GM03348 (cell line): ENCODE measurements at places on chromosomes 12 and 14.
A peak's percentile ranks its signal among the peaks of the same experiment; 100 is the strongest.

GRCh38 chr12:95116773-95117172, 43.4 kb upstream of the NR2C1 start:
- no peak for DNase-seq

GRCh38 chr12:5587711-5588121, 155.8 kb downstream of the NTF3 start:
- no peak for DNase-seq

- DNase-seq = no peak
Measured at GRCh38 chr14:65866886-65867285, 454.4 kb downstream of the FUT8 start.

DNA sequence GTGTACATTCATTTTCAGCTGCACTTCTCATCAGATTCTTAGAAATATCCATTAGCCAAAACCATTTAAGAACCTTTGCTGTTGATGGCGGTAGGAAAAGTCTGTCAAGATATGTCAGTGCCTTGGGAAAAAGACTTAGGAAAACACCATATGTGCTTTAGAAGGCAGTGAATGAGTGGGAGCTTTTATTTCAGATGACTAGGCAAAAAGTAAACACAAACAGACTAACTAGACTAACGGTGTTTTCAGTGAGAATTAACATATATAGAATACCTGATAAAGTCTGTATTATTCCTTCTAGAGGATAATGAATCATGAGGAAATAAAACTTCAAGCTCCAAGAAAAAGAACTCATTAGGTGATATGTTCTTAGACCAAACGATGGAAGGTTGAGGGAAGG, 418.9 kb downstream of the NAV3 start:
- no peak for DNase-seq

DNA sequence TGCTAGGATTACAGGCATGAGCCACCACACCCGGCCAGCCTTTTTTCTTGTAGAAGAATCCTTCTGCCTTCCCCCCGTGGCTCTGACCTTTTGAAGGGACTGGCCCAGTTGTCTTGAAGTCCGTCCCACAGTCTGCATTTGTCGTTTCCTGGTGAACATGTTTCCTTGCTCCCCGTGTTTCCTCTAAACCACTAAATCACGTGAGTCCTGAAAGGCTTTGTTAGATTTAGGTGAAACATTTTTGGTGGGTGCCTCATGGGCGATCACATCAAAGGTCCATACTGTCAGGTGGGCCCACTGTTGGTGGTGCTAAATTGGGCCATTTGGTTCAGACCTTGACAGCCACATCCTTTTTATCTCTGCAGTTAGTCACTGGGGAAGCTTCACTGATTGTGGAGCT, 26.3 kb downstream of the MLXIP start:
- no peak for DNase-seq

- no peak for DNase-seq
Measured at GRCh38 chr12:15777355-15778012, 11.7 kb downstream of the EPS8 start.

GRCh38 chr14:104140463-104141331, 2.3 kb downstream of the KIF26A start:
- DNase-seq = no peak

GRCh38 chr12:110744601-110745264, 2.0 kb upstream of the PPP1CC start:
- DNase-seq = no peak

DNA sequence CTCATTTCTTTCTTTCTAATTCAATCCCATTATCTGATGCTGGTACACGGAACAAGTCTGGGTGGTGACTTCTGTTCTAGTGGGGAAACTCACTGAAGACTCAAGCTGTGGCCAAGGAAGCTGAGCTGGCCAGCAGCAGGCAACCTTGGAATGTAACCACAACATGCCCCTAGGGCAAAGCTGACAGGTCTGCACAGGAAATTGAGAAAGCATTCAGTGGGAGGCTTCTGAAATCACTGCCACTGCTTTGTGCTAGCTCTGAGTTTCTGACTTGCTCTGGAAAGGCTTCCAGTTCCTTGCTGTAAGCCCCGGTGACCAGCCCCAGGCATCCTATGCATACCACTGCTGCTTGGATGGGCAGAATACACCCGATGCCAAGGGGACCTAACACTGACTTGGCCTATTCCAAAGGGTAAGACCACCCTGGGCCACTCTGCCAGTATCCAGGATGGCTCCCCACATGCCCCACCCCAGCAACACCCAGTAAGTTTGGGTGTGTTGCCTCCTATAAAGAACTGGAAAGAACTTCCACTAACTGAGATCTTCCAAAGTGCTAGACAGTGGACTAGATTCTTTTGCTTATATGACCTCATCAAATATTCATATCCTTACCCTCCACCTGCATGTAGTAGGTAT, 84.5 kb upstream of the CDKN3 start:
- peak; percentile 88 for DNase-seq

DNA sequence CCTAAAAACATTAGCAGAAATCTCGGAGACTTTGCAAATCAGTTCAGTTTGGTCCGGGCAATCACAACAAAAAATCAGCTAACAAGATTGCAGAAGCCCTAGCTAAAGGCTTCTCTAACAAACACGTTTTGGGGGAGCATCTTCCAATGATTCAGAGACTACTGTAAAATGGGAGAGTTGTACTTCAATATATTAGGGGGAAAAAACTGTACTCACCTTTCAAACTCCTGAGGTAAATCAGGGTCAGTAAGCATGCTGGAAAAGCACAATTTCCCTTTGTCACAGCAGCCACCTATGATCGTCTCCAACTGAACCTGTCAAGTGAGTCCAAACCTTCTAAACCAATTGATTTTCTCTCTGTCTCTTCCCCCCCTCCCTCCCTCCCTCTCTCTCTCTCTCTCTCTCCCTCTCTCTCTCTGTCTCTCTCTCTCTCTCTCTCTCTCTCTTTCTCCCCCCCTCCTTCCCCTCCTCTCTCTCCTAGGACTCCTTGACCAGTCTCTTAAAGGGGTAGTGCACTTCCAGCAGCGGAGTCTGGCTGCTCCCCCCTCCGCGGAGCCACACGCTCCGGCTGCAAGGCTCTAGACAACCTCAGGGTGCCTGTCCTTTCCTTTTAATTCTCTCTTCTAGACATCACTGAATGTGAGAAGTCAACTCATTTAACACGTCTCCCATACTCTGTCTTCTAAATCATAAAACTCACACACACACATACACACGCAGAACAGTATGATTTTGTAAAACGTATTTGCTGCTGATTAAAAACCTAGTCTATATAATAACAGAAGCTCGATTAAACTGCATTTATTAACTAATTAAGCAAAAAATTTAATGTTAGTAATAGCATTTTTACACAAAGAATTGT, at the start of gene SOX5:
SOX5 (minus strand) TSS at position 323 of the 862 bp plus-strand sequence; CDS start at position 254, 69 bp downstream.
- DNase-seq = peak; percentile 10

DNA sequence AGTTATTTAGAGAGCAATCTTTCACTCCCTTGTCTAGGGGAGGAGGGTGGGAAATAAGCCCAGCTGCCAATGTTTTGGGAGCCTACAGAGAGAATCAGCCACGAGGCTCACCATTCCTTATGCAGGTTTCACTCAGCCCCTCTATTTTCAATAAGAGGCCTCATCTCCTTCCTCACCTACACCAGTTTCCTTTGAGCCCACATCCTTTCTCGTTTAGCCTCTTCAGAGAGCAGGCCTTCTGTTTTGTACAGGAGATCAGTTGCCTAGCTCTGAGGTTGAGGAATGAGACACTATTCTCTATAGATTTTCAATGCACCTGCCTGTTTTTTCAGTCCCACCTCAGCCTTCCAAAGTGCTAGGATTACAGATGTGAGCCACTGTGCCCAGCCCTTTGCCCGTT, 17.9 kb downstream of the SNAPC1 start:
- DNase-seq = no peak

DNA sequence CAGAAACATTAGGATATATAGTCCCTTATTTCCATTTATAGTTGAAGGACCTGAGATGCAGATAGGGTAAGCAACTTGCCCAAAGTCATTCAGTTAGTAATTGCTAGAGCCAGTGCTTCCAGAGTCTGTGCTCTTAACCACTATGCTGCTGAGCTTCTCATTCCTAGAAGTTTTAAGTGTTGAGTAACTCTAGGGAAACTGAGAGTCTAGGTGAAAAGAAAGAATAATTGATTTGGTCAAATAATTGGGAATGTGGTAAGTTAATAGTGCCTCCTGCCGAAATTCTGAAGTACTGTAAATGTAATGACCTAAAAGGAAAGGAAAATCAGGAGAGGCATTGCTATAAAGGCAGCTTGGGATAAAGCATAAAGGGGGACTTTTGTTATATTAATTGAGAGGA, 14.1 kb downstream of the PYROXD1 start:
- DNase-seq = peak; percentile 5

DNA sequence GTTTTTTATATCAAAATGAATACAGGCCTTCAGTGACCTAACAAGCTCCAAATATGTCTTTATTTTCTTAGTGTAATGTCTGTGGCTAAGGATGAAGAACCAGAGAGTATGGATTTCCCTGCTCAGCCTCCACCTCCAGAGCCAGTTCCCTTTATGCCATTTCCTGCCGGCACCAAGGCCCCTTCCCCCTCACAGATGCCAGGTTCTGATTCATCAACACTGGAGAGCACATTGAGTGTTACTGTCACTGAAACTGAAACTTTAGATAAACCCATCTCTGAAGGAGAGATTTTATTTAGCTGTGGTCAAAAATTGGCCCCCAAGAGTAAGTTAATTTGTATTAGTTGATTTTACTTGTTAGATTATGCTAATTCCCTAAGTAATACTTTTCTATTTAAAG, 61.0 kb downstream of the KIAA0586 start:
- DNase-seq = peak; percentile 24

DNA sequence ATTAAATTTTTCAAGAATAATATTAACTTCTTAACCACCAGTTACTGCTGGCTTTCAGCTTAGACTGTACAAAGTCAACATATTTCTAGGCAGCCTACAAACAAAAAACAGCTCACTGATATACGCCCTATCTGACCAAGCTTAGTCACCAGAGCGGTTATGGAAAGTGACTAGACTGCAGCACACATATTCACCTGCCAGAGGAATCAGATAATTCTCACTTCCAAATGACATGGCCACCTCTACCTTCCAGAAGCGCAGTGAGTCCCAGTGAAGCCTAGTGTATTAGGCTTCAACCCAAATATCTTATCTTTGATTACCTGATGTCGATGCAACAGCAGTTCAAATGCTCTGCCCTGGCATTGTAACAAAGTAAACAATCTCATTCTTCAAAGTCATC, 8.5 kb downstream of the STXBP6 start:
- no peak for DNase-seq

- DNase-seq = no peak
Measured at GRCh38 chr14:59920378-59920683, 387 bp downstream of the LRRC9 start.

- DNase-seq = peak; percentile 5
Measured at GRCh38 chr14:88695870-88696269, 96.9 kb downstream of the EML5 start.

GRCh38 chr14:104093366-104094055, 8.0 kb downstream of the ASPG start:
- DNase-seq = no peak

DNA sequence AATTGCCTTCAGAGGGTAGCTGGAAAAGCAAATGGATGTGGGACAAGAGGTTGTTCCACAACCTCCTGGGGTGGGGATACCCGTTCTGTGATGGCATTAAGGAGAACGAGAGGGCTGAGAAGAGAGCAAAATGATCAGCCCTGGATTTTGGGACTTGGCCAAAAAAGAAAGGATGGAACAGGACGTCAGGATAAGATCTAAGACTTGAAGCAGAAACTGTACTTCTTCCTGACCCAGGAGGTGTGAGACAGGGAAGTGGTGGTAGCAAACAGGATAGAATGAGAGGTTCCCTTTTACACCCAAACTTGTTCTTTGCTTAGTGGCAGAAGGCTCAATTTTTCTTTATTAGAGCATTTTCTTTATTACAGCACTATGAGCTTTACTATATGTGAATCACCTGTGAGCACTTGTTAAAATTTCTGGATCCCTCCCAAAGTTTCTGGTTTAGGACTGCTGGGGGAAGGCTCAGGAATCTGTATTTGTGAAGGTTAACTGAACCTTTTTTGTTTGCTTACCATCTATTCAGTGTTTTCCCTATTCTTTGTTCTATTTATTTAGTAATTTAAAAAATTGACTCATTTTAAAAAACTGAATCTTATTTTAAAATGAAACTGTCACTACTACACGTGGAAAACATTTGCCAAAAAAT, 59.2 kb downstream of the ERC1 start:
- DNase-seq = no peak

GRCh38 chr12:50555471-50555885, 50.7 kb downstream of the DIP2B start:
- DNase-seq = no peak

DNA sequence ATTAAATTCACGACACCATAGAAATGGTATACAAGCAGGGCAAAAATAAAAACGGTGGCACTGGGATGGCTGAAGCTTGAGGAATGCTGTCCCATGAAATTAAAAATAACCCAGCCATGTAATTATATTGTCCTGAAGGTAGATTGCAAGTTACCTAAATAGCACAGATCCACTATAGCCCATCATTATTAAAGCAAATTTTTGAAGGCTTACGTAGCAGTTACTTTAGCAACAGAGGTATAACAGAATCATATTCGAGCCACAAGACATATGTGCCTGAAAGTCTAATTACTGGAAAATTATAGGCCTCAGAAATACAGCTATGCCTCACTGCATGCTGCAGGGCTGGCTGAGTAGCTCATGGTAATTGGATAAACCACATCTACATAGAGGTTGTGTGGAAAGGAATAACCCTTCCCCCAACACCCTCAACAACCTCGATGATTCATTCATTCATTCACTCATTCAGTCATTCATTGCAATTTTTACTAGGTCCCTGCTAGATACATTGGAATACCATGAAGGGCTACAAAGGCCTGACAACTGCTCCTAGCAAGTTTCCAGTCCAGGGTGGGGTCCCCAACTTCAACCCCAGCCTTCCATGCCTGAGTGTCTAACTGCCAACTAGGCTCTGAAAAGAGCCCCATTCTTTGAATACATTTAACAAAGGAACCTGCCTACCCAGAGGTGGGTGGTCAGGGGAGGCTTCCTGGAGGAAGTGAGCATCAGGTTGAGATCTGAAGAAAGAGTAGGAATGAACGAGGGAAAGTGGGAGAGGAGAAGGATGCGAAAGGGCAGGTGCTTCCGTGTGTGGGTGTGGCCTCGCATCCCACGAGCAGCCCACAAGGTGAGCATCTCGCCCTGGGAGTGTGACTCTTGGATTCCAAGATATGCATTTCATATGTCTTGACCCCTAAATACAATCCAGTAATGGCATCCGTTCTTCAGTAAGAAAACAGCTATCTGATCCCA, 18.0 kb upstream of the CMKLR1 start:
- DNase-seq = no peak
